ENCODE measurements at places on chromosomes 5 and 9. TPM values are rescaled to one million over a fixed set of nuclear protein-coding genes. Genes with fewer than 3 reads are reported as not detected.

Gene DAB2IP
- 17.4 TPM for total RNA-seq

Gene EQTN
- total RNA-seq: not detected

Gene SH3TC2
- total RNA-seq: 4.1 TPM

Gene ZNF300
- total RNA-seq: 8.1 TPM

Gene DMRT3
- not detected for total RNA-seq

Gene PCDHA12
- total RNA-seq: 0.09 TPM

Gene SPATA31A3
- not detected for total RNA-seq

Measured in fibroblast of the aortic adventitia (primary cell).